ENCODE measurements at places on chromosomes 12 and 14.
A peak's percentile ranks its signal among the peaks of the same experiment; 100 is the strongest.

GRCh38 chr12:58896278-58896677 is 24.0 kb downstream of the LRIG3 start:
- DNase-seq, result no peak

DNA sequence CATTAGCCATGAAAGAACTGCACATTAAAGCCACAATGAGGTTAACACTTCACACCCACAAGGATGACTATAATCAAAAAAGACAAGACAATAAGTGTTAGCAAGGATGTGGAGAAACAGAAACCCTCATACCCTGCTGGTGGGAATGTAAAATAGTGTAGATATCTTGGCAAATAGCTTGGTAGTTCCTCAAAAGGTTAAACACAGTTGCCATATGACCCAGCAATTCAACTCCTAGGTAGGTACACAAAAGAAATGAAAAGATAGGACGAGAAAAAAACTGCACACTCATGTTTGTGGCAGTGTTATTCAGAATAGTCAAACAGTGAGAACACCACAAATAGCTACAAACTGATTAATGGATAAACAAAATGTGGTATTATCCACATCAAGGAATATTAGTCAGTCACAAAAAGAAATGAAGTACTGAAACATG is 93.5 kb downstream of the ATXN2 start:
- no peak for DNase-seq

GRCh38 chr12:38373784-38374183 is 57.2 kb downstream of the ALG10B start:
- no peak for DNase-seq

DNA sequence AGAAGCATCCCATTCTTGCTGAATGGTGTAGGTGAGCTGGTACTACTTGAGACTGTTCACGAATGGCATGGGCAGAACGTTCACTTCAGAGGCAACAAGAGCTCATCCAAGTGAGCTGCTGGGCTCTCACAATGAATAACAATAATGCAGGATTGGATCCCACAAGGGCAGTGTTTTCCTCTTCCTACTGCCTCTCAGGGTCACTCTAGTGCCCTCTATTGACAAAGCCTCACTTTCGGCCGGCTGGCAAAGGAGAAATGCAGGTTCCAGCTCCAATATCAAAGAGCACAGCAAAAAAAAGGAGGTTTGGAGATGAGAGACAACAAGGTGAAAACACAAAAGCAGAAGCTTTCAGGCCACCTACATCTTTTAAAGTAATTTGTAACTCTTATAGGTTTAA is 74.6 kb upstream of the MYF6 start:
- DNase-seq, result no peak

DNA sequence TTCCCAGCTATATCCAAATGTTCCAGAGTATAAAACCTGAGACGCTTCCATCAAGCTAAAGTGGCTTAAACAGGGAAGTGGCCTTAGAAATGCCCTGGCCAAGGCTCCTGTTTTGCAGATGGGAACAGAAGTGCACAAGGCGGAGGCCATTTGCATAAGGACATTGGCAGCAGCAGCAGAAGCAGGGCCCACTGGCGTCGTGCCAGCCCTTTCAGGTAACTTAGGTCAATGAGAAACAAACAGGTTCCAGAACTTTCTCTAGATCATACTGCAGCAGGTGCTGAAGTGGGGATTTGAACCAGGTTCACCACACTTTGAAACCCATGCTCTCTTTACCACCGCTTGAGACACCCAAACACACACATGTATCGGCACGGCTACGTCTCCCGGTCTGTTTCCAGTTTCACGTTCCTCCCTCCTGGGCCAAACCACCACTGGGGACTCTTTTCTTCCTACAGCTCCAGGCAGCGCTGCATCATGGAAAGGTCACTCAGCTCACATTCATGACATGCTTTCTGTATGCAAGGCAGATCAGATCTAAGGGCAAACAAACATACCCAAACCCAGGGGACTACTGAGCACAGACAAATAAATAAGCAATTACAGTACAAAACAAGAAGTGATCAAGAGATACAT is 46.0 kb upstream of the PLEKHG6 start:
- DNase-seq, result peak; percentile 39

DNA sequence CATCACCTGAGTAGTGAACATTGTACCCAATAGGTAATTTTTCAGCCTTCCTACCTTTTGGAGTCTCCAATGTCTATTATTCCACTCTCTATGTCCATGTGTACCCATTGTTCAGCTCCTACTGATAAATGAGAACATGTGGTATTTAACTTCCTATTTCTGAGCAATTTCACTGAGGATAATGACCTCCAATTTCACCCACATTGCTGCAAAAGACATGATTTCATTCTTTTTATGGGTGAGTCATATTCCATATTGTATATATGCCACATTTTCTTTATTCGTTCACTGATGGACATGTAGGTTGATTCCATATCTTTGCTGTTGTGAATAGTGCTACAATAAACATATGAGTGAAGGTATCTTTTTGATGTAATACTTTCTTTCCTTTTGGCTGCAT is 16.4 kb upstream of the BTG1 start:
- DNase-seq, result no peak

DNA sequence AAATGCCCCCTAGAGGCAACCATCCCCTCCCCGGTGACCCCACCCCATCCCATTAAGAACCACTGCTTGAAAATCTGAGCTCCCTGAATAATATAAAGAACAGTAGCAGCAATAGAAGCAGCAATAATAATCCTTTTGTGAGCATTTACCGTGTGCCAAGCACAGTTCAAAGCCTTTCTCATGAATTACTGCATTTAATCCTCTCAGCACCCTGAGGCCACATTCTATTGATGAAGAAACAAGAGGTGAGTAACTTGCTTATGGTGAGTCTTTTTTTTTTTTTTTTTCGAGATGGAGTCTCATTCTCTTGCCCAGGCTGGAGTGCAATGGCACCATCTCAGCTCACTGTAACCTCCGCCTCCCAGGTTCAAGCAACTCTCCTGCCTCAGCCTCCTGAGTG is 65.0 kb downstream of the KCNK10 start:
- DNase-seq, result no peak

- peak; percentile 40 for DNase-seq
Measured at GRCh38 chr14:73755434-73756014, 41.3 kb upstream of the PNMA1 start.

DNA sequence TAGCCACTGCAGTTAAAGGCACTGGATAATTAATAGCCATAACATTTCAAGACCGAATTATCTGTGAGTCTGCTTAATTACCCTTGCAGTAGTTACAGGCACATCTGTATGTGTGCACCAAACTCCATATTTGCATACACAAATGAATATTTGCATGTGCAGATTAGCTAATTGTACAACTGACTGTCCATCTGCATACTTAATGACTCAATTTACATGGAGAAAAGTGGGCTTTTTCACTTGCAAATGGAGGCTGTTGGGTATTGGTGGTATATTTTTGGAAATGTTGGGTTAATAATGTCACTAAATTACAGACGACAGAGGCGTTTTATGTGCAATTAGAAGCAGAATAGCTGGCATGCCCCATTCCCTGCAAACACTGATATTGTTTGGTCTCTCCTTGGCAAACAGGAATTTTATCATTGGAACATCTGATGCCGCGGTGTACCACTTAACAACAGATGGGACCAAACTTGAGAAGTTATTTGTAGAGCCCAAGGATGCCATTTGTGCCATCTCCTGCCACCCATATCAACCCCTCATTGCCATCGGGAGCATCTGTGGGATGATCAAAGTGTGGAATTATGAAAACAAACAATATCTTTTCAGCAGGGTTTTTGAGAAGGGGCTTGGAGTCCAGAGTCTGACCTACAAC is 39.6 kb downstream of the CFAP251 start:
- DNase-seq, result no peak

GRCh38 chr12:103780093-103780440 is 61.0 kb downstream of the NT5DC3 start:
- no peak for DNase-seq

DNA sequence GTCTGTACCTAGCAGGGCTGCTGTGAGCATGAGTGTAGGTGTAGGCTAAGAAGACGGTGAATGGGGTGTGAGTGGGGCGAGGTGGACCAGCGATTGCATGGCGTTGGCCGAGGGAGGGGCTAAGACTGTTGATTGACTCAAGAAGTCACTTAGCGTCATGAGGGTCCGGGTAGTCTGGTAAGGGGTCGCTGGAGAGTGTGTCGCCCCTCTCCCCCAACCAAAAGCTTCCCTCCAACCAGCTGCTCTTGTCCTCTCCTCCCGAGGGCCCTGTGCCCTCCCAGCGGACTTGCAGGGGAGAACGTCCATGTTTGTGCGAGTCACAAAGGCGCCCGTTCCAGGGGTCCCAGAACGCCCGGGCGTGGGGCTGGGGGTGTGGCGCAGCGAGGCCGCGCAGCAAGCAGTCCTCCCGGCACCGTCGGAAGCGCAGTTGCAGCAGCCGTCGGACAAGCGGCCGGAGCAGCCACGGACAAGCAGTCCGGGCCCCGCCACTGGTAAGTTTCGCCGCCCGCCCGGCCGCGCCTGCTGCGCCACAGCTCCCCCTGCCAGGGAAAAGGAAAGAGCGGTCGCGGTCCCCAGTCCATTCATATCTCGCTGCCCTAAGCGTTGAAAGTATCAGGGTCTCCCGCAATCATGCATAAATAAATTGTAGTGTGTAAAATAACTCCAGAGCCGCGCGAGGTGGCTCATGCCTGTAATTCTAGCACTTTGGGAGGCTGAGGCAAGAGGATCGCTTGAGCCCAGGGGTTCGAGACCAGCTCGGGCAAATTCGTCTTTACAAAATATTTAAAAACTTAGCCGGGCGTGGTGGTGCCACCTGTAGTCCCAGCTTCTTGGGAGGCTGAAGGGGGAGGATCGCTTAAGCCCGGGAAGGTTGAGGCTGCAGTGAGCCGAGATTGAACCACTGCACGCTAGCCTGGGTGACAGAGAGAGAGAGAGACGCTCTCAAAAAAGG is at the start of gene CCDC63:
Gene CCDC63 (plus strand): TSS at position 373 of the 952 bp plus-strand sequence. CDS start 5,968 bp downstream, outside the sequence.
- DNase-seq, result peak; percentile 14

DNA sequence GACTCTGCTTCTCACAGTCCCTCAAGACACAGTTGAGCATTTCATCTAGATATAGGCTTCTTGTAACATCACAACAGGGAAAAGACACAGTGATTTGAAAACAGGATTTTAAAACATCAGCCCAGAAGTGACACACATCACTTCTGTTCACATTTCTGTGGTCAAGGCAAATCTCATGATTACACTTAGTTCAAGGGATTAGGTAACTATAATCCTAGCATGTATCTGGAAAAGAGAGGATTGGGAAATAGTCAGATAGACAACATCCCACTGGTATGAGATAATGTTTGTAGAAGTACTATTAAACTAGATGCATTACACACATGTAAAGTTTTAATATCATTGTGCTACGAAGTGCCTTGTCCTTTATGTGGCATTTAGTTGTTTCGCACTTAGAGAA is 252.6 kb upstream of the PRKD1 start:
- no peak for DNase-seq

Measured in posterior cingulate gyrus (tissue), 11 donors.